ENCODE measurements at places on chromosomes 5 and 9.

GRCh38 chr5:354581-355378, 33.3 kb downstream of the AHRR start:
- DNase-seq: no peak

GRCh38 chr5:60076746-60077145, 183.2 kb upstream of the PDE4D start:
- no peak for DNase-seq

- DNase-seq: peak; percentile 30
These were observed 212.0 kb upstream of the KIF2A start for GRCh38 chr5:62093976-62094375.

GRCh38 chr5:160486573-160486972, 64.9 kb downstream of the PTTG1 start:
- no peak for DNase-seq

GRCh38 chr5:57299986-57300385, 126.1 kb downstream of the GPBP1 start:
- DNase-seq: no peak

- DNase-seq: no peak
These were observed 176.7 kb upstream of the FGF10 start for GRCh38 chr5:44565902-44566301.

DNA sequence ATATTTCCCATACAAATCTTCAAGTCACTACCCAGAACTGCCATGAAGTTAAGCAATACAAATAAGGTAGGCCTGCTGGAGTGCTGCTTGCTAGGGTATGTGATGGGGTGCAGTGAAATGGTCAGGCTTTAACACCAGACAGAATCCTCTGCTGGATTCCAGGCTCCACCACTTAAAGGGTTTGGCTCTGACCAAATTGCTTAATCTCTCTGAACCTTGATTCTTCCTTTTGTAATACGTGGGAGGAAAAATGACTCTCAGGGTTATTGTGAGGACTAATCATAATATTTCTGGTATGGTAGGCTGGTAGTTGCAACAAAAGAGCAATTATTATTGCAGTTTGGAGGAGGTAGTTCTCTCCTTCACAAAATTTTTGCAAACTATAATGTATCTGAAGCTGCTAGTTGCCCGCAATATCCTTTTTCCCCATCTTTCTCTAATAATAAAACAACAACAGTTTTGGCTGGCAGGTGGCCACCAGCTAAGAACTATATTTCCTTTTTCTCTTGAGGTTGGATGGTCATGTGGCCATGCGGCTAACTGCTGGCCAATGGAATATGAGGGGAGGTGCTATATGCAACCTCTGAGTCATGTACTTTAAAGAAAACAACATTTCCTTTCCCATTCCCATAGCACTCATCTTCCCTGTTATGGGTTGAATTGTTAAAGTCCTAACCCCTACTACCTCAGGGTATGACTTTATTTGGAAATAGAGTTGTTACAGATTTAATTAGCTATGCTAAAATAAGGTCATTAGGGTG, 44.1 kb downstream of the CCL28 start:
- DNase-seq: peak; percentile 30

DNA sequence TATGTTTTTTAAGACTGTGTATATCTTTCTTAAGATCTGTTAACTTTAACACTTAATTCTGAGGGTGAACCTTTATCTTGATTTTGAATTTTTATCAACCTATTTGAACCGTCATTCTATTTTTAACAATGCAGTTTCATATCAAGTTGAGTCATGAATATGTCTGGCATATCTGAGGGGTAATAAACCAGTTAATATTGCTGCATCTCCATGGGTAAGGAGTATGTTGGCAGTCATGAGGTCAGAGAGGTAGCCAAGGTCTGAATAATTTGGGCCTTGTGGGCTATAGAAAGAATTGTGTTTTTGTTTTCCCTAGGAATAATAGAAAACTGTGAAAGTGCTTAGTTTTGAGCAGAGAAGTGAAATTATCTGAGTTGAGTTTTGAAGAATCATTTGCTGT, 419.0 kb downstream of the PLK2 start:
- no peak for DNase-seq

DNA sequence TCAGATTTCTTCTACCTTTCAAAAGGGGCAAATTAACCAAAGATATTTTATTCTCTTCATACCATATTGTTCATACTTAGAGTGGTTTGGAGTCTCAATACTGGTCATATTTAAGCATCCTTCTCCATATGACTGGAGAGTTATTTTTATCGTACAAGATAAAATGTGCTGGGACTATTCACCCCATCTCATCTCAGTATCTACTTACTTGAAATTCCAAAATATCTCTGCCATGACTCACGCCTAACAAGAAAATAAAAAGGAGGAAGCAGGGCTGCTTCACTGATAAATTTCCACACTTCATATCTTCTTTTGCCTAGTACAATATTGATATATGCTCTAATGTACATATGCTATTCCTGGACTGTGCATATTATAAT, 277.9 kb upstream of the CDH9 start:
- peak; percentile 26 for DNase-seq

GRCh38 chr5:139683295-139684271, 35.4 kb downstream of the CXXC5 start:
- no peak for DNase-seq

DNA sequence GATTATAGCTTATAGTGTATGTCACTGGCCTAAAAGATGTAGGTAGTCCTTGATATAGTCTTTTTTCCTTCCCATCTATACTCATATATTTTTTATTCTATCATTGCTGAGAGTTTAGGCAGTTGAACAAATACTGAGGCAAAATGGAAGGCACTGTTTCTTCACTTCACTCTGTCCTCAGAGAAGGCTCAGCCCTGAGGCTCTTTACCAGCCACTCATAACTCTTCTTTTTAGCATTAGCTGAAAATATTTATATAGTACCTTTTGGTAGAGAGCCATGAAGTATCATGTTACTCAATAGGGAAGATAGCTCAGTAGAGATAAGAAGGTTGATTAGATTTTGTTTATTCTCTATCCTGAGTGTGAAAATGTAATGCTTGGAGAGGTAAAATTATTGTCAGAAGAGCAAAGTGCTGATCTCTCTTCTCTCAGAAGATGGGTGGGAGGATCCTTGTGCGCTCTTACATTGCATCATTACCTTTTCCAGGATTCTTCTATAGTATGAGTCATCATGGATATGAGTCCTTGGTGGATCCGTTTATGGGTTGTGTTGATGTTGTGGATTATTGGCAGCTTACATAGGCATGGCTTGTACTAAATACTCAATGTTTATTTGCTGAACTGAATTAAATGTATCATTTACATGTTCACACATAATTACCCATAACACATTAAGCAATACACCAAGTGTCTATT, 88.1 kb downstream of the ANXA1 start:
- DNase-seq: peak; percentile 28

DNA sequence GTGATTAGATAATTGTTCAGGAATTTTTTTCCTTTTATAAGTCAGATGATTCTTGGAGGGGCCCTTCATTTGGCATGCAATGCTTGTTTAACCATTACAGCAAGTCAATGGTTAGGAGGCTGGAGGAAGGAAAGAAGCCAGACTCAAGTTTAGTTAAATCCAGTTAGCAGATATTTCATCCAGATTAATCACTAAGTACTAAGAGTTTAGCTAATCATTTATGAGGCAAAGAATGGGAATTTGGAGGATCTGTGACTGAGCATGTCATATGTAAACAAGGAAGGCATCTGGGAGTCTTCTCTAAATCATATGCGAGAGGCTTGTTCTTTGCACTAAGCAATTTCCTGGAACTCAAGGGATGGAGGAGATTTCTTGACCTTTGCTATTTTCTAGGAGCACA, 145.3 kb upstream of the SGCD start:
- no peak for DNase-seq

GRCh38 chr9:95131023-95131943, 186.2 kb downstream of the FANCC start:
- DNase-seq: peak; percentile 82
